CD4-positive, alpha-beta T cell treated with Interleukin-17A for 1 hour (primary cell): ENCODE measurements at places on chromosomes 6 and 20.

- DNase-seq = no peak
Measured at GRCh38 chr6:149755300-149756260, 6.0 kb downstream of the PCMT1 start.

- DNase-seq = no peak
Measured at GRCh38 chr6:52499026-52499425, 77.8 kb downstream of the TRAM2 start.

DNA sequence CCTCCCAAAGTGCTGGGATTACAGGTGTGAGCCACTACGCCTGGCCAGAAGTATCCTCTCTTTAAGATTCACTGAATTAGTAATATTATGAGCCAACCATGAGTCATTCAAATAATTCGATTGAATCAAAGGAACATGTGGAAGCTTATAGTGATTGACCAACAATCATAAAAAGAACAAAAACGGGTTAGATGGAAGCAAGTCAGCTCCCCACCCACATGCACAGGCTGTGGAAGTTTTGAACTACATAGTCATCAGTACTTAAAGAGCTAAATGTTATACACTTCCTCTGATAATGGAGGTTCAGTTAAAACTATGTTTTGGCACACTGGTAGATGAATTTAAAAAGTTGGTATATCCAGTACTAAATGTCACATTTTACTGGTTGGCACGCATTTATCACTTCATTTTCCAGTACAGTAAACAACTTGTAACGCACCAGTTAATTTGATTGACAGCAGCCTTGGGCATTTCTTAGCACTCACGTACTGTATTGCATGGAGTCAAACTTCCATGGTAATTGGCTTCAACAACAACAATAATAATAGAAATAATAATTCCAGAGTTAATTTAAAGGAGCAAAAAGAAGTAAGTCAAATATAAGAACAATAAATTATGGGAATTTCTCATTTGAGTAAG is 1107.3 kb upstream of the MAP3K7 start:
- DNase-seq = no peak

DNA sequence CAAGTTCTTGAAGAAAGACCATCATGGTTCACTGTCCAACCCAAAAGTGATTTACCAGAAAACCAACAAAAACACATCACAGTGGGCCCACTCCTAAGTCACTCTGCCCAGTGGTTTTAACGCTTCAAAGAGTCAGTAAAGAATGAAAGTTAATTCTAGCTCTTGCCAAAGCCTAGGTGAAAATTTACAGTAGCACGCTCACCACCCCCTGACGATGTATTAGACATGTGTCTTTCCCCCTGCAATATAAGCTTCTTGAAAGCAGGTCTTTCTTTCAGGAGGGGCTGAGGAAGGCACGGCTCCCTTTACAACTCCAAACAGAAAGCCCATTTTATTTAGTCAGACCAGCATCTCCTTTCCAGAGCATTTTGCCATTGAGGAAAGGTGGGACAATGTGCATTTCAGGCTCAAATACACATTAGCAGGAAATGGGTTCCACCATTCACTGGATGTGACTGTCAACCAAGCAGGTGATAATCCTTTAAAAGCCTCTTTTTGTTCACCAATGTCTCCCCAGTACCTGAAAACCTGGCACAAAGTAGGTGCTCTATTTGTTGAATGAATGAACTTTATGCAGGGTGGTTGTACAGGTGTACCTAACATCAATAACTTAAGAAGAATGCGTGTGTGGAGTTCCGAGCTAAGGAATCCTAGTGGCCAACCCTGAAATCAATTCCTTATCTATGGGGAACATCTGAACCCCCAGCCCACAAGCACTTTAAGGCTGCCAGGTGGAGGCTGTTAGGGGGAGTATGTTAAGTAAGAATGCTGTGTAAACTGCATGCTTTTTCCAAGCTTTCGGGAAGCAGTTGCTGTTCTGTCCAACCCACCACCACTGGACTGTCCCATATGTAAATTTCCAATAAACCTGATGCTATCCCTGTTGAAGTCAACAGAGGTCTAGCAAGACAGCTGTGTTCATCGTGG is 11.4 kb downstream of the EZR start:
- peak; percentile 56 for DNase-seq

- no peak for DNase-seq
Measured at GRCh38 chr6:161082215-161082614, 90.6 kb downstream of the MAP3K4 start.

DNA sequence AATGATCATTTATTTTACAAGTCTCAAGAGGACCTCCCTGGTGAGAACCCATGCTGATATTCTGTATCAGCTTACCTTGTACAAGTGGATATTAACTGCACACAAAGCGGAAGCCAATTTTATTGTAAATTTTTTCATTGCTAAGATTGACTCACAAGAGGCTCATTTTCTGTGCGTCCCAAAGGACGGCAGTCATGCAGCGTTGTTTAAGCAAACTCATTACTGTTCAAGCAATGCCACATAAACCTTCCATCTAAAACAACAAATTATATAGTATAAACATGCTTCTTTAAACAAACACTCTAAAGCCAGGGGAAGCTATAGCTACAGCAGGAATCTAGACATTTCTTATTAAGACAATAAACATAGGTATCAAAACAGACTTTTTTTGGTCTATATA is 575.3 kb downstream of the FRK start:
- DNase-seq = no peak

- no peak for DNase-seq
Measured at GRCh38 chr20:3237958-3238615, 903 bp downstream of the SLC4A11 start.

DNA sequence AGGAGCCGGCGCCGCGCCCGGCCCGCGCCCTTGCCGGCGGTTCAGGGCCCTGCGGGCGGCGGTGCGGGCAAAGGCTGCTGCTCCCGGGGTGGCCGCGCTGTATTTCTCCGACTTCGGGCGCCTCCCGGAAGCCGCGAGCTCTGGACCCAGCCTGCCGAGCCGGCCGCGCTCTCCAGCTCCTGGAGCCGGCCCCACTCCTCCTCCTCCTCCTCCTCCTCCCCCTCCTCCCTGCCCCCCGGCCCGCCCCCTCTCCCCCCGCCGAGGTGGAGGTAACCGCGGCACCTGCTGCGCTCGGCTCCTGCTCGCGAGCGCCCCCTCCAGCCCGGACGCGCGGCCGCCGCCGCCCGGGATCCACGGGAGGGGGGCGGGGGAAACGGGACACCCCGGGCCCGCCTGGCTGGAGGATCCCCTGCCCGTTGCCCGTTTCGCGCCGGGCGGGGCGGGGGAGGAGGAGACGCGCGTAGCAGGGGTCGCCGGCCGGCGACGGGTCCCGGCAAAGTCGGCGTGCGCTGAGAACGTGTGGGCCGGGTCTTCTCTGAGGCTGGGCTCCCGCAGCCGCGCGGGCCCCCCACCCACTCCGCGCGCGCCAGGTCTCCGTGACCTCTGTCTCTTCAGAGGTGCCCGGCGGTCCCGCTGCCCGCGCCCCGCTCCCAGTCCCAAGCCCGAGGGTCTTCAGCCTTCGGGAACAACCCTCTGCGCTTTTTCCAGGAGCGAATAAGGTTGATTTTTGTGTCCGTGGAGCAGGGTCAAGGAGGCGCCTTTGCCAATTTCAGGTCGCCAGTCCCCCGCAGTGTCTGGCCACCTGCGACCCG is at the start of gene SLC22A23:
TSS of gene SLC22A23 (minus strand) at position 153 of the 812 bp plus-strand sequence. CDS start 491 bp downstream, outside the sequence.
- DNase-seq = peak; percentile 76

DNA sequence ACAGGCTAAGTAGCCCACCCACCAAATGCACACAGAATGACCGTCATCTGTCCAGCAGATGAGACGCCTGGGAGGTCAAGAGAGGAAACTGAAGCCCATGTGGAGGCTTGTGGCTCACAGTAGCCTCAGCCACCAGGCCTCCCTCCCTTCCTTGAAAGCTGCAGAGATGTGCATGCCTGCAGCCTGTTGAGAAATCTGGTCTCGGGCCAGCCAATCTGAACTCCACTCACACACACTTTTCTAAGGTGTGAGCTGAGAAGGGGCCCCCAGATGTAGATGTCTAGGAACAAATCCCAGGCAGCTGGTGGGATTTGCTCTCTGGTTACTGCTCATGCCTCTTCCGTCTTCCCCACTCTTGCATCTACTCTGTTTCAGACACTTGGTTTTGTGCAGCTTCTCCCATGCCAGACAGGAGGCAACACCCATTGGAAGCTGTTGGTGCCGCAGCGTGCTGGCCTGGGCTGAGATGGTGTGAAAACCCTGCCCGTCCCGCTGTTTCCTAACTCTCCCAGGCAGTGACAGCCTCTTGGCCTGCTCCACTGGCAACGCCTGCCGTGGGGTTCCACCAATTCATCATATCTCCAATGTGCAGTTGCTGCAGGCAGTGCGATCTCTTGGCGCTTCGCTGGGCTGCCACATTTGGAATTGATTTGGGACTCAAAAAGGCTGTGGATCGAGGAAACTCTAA is 24.1 kb upstream of the PAX1 start:
- DNase-seq = no peak

- peak; percentile 20 for DNase-seq
Measured at GRCh38 chr6:151380848-151381205, 10.5 kb downstream of the ZBTB2 start.

GRCh38 chr6:155638200-155638599 is 182.6 kb upstream of the NOX3 start:
- no peak for DNase-seq

DNA sequence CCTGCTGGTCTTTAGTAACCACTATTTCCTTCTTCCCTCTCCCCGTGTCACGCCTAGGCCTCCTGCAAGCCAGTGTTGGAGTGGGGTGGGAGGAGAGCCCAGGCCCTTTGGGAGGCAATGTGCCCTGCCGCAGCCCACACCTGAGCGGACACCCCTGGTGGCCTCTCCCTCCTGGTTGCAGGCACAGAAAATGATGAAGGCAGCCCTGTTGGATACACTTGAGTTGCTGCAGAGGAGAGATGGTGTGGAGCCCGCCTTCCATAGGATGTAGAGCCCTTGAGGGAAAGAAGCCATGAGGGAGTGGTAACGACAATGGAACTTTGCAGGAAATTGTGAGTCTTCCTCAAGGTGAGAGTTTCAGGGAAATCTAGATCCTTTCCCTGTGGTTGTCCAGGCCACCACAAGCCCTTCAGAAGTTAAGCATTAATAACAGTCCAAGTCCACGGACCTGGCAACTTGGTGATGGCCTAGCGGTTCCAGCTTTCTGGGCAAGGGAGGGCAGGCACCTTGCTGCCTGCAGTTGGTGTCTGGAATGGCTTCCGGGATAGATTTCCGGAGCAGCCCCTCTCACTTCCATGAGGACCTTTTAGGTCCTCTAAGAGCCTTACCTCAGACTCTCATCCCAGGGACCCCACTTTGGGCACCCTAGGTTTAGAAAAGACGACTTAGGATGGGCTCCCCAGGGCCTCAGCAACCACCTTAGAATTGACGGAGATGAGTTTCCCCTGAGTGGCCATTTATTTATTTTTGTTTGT is 67.3 kb upstream of the NXT1 start:
- no peak for DNase-seq

- DNase-seq = no peak
Measured at GRCh38 chr20:46028110-46028509, 905 bp upstream of the SLC12A5 start.

DNA sequence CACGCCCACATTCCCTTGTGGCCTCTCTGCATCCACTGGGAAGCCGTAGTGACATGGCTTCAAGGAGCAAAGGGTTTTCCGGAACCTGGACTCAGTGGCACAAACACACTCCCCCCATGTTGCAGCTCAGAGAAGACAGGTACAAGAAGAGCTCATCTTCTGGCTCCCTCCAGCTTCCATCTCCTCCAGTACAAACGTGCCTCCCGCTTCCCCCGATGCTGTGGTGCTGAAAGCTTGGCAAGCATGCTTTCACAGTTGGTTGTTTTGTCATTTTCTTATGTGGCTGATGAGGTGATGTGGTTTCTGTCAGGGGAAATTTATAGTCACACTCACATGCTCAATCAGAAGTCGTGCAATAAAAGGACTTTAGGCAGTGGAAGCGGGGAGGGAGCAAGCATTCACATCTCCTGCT is 258.5 kb downstream of the KIF16B start:
- DNase-seq = no peak

GRCh38 chr6:109978174-109979032 is at the start of gene GPR6:
TSS of gene GPR6 (plus strand) at chr6:109978311. CDS start at chr6:109979113, 802 bp downstream.
- DNase-seq = peak; percentile 7

DNA sequence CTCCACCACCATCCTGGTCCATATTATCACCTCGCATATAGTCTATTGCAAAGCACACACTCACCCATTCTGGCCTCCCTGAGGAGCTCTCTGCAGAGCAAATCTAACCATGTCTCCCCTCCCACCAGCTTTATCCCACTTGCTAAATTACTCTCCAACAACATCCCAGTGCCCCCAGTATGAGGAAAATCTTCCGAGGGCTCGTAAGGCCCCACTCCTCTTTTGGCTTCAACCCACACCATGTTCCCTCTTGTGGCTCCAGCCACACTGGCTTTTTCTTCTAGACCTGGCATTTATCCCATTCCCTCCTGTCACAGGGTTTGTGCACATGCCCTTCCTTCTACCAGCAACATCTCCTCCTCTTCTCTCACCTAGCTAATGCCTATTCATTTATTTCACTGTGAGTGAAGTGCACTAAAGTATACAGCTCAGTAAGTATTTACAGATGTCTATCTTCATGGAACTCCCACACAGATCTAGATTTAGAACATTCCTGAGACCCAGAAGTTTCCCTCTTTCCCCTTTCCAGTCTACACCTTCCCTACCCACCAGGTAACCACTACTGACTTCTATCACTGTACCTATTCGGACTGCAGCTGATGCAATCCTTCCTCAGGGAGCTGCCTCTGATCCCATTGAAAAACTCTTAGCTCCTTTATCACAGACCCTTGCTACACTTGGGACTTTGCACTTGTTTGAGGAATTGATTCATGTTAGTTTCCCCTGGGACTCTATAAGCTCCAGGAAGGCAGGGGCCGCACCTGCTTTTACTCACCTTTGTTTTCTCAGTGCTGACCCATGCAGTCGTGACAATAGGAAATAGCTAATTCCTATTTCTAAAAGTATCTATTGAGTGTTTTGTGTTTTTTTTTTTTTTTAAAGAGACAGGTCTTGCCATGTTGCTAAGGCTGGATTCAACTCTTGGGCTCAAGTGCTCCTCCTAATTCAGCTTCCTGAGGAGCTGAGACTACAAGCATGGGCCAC is 15.5 kb downstream of the MRPL14 start:
- DNase-seq = no peak

- peak; percentile 43 for DNase-seq
Measured at GRCh38 chr6:3022765-3023662, 23.3 kb downstream of the NQO2 start.

GRCh38 chr6:26155061-26155930 is 68.1 kb downstream of the HFE start:
- DNase-seq = peak; percentile 31

DNA sequence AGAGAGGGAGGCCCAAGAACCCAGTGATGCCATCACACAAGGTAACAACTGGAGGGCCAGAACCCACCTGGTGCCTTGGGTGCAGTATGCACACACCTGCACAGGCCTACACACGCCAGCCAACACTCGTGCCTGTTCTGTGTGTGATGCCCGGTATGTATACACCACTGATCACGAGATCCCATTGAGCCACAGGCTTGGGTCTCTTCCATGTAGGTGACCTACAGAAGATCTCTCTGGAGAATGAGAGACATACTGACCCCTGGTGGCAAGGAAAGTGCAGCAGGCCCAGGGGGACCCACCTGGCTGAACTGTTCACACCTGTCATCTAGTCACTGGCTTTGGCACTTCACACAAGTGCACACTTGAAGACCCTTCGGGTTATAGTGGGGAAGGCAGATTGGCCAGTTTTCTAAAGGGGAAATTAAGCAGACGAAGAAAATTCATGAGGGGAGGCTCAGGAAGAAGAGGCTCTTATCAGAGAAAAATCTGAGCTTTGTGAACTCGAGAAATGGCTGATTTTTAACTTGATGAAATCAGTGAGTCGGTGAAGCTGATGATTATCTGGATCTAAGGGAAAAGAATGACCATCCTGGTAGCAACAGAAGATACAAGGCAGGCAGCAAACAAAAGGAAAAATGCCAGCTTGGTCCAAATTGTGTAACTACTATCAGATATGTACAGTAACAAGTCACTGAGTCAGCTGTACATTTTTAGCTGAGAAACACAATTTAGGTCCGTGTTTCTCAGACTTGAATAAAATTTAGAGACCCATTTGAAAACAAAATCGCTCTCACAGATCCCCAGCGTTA is 69.1 kb upstream of the PBOV1 start:
- DNase-seq = peak; percentile 55
